Neural progenitor cell (in vitro differentiated cells): ENCODE measurements at places on chromosomes 7 and 10.

DNA sequence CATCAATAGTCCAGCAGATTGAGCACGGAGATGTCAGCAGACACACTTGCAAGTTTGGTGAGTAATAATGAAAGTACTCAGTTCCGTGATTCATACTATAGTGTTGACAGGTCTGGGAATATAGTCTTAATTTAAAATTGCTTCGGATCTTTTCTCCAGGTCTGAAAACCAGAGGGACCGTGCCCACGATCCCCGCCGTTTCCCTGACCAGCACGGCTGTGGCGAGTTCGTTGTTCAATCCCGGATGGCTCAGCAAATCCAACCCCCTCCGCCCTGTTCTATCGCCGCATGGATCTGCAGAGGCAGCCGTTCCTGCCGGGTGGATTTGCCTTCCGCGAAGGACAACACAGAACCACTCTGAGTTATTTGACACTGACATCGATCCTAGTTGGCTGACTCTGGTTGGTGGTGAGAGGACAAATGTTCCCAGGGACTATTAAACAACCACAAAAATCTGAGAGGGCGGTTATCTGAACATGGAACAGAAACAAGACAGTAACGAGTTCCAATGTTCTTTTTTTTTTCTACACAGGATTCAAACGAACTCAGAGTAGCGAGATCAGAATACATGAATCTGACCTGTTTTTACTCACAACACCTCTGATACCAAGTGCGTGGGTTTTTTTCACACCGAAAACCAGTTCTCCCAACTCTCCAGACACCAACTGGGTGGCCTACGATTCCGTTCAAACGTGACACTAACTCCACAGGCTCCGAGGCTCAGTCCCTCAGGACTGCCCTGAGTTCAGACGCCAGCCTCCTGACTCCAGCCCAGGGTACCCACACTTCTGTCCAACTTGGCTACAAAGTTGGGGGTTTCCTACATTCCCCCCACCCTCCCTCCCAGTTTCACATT lies 52.7 kb downstream of the RBM17 start:
- DNase-seq, result no peak

DNA sequence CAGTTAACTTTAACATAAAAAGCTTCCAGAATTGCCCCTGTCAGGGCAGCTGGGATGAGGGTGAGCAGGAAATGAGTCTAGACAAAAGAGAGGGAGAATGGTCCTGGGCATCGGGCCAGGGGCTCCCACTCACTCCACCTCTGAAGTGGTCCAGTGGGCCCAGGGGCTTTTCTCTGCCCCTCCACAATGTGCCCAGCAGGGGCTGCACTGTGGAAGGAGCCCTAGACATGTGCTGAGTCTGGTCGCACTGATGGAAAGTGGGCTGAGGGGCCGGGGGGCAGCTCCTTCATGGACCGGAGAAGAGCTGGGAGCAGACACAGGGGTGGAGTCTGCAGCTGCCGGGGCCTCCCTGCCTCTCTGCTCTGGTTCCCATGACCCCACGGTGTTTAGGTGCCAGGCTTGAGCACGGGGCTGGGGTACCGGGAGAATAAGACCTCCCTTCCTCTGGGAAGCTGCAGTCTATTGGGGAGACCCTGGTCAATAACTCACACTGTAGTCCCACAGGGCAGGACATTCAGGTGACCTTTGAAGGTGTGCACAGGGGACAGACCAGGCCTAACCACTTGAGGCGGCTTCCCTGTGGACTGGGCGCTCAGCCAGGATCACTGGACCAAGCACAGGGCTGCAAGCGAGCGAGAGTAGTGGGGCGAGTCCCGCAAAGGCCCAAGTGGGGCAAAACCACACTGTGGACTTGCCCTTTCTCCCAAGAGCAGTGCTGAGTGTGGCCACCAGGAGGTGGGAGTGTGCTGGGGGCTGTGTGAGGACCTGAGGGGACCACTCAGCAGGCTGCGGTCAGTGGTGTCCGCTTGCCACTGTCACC lies 6.1 kb downstream of the ADCY1 start:
- DNase-seq, result peak; percentile 54

- no peak for DNase-seq
Observed at GRCh38 chr7:13174991-13175390, 487.6 kb downstream of the ARL4A start.

- no peak for DNase-seq
Observed at GRCh38 chr7:27997188-27997707, 183.3 kb downstream of the JAZF1 start.

DNA sequence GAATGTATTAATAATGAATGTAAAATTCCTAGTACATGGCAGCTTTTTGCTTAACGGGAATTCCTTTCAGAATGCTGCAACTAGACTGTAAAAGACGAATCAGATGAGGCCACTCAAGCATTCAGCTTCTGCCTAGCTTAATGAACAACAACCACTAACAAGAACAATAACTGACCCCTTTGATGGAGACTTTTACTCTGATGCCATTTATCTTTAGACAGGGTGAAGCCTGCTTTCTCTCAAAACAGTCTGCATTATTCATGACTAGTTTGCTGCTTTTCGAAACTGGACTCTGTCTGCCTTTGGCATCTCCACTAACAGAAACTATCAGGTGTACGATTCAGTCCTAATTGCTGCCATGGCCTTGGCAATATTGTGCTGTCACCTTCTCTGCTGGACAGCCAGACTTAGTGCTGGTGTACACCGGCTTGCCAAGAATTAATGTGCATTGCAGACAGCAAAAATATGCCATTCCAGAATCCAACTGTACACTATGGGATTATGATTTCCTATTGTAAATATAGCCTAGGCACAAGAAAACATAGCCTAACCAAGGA lies 295.5 kb upstream of the CDC14C start:
- DNase-seq, result no peak

DNA sequence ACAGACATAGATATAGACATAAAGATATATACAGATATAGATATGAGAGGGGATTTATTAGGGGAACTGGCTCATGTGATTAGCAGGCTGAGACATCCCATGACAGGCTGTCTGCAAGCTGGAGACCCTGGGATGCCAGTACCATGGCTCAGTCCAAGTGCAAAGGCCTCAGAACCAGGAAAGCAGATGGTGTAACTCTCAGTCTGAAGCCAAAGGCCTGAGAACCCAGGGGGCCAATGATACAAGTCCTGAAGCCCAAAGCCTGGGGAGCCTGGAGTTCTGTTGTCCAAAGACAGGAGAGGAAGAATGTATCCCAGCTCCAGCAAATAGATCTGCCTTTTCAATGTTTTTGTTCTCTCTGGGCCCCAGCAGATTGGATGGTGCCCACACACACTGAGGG lies 5.5 kb downstream of the NCOA4 start:
- peak; percentile 25 for DNase-seq

DNA sequence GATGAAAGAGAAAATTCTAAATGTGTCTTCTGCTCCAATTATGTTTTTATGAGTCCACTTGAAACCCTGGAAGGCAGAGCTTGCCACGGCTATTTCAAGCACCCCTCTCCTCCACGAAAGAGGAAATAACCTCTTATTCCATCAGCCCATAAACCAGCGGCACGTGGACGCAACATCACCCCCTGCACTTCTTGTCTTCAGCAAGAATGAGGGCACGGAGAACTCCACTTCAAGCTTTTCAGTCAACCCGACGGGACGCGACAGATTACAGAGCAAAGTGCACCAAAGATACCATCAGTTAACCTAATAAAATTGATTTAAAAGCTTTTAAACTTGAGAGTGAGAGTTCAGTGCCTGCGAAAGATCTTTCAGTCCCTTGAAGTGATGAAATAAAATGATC lies 406.3 kb downstream of the GALNT17 start:
- DNase-seq, result no peak

GRCh38 chr10:72930276-72930675 lies 24.3 kb downstream of the PLA2G12B start:
- no peak for DNase-seq

DNA sequence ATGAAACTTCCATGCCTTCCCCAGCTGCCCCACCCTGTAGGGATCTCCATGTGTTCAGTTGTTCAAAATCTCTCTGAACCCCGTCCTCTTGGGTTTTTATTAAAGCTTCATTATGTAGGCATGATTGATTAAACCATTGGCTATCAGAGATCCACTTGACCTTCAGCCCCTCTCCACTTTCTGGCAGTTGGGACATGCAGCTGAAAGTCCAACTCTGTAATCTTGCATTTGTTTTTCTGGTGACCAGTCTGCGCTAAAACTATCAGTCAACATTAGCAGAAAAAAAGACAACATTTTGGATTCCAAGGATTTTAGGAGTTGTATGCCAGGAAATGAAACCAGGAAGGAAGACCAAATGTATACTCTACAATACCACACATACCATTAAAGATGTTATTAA lies 1115.1 kb downstream of the XPNPEP1 start:
- no peak for DNase-seq

DNA sequence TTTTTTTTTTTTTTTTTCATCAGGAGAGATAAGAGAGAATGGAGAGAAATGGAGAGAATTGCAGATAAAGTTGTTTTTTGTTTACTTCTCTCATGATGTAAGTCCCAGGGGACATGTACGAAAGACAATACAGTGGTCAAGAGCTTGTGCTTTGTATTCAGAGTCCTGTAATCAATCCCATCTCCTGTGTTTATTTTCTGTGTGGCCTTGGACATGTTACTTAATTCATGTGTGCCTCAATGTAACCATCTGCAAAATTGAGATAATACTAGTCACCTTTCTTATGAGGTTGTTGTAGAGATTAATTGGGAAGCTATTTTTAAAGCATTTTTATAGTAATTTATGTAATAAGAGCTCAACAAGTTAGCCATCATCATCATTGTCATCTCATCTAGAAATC lies 117.5 kb downstream of the CDK14 start:
- DNase-seq, result no peak

GRCh38 chr7:87935384-87935706 lies 1.3 kb downstream of the ADAM22 start:
- DNase-seq, result no peak

GRCh38 chr10:13272164-13272571 lies 27.7 kb downstream of the PHYH start:
- DNase-seq, result peak; percentile 9

- no peak for DNase-seq
Observed at GRCh38 chr7:74023092-74023536, 4.9 kb upstream of the ELN start.

- DNase-seq, result no peak
Observed at GRCh38 chr10:44424957-44425356, 40.1 kb upstream of the CXCL12 start.

DNA sequence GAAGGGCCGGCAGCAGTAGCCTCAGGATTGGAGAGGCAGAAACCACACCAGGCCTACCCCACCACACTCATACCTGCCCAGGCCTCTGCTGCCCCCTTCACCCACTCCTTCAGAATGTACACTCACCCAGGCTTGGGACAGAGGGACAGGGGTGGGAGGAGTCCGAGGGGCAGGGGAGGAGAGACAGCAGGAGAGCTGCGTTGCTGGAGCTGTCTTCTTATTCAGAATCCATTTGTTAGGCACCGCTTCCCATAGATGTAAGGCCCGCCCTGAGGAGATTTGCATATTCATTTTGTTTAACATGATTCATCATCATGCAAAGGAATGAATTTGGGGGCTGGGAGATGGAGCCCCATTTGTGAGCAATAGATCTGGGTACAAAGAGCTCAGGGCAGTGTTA lies 156.7 kb downstream of the CDH23 start:
- peak; percentile 48 for DNase-seq

- no peak for DNase-seq
Observed at GRCh38 chr7:106058928-106059324, 53.2 kb downstream of the SYPL1 start.

GRCh38 chr10:21510241-21511094 lies 15.0 kb downstream of the SKIDA1 start:
- DNase-seq, result peak; percentile 92

DNA sequence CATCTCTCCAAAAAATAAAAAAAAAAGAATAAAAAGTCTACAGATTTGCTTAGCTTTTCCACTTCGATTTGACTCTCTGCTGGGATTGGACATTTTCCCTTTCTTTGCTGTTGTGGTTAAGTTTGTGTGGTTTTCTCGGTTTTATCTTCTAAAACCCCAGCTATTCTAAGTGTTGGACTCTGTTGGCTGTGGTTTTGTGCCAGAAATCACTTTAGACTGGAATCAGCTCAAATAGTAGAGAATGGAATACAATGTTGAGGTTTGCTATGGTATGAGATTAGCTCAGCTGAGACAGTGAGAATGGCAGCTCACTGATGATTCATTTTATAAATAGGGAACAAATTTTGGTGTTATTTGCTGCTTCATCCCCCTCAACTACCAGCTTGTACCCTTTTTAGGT lies 116.0 kb downstream of the BUB3 start:
- no peak for DNase-seq

- no peak for DNase-seq
Observed at GRCh38 chr7:82209179-82209747, 234.3 kb downstream of the CACNA2D1 start.

- no peak for DNase-seq
Observed at GRCh38 chr7:147022056-147022455, 905.5 kb downstream of the CNTNAP2 start.

DNA sequence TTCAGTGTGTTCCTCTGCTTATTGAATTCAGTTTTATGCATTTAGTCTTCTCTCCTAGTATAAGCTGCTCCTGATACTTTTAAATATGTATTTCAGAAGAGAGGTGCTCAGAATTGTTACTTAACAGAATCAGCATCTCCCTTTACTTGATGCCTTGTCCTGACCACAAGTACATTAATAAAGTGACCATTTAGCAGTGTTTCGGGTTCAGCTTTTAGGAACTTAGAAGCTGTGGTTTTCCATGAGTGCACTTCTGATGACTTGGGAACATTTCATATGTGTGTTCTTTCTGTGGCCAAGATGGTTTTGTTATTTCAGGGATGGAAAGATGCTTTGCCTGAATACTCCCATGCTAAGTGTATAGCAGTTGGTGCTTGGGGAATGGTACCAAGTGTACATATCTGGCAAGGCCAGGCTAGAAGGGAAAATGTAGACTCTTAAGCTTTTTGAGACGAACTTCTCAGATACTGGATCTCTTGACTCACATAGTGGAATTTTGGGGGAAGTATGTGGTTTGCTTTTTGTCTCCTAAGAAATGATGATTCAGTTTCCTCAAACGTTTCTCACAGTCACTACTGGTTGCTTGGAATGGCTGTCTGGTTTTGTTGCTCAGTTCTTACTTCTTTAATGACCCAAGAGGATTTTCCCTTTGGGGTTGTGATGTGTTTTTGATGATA lies 17.2 kb downstream of the SGPL1 start:
- DNase-seq, result no peak

DNA sequence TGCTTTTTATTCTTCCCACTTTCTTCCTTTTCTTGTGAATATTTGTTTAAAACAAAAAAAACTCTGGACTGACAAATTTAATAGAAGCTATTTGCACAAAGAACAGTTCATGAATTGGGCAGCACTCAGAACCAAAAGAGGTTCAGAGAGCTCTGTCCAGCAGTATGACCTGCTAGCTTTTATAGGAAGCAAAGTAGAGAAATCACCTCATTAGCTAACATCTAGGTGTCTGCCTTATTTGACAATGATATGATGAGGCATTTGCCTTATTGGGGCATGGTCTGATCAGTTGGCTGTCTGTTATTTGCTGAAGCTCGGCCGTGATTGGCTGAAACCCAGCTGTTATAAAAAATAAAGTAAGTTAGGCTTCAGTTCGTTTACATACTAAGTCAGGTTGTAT lies 819 bp upstream of the TRIM4 start:
- DNase-seq, result no peak

- peak; percentile 91 for DNase-seq
Observed at GRCh38 chr10:15370856-15371701, at the start of gene FAM171A1. Gene FAM171A1 (minus strand): TSS chr10:15371289. CDS start chr10:15371052, 237 bp downstream.
